ENCODE measurements at places on chromosomes 3 and 15. TPM values are rescaled to one million over a fixed set of nuclear protein-coding genes. Genes with fewer than 3 reads are reported as not detected.

GRCh38 chr3:62049033-62049432 is 324.3 kb downstream of the FEZF2 start:
- no peak for DNase-seq

DNA sequence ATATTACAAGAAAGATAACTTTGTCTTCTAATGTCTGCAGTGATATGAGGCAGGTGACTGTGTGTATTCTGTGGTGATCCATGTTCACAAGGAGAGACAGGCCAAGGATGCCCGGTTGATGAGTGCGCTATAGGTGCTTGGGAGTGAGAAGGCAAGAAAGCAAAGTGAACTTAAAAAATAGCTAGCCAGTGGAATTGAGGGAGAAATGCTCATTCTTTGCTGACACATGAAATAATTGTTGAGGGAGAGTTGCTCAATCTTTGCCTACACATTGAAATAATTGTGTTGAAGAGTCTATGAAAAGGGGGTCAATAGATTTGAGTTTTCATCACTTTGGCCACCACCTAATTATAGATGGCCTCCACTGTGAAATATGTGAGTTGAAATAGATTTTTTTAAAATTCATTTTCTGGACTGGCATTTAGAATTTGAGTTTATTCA is 156.3 kb downstream of the LPP start:
- DNase-seq = no peak

GRCh38 chr3:101248736-101249135 is 71.6 kb downstream of the IMPG2 start:
- DNase-seq = no peak

Gene GOLGA6D
- total RNA-seq = 0.08 TPM

GRCh38 chr15:79195802-79196201 is 86.7 kb upstream of the ANKRD34C start:
- DNase-seq = peak; percentile 46

DNA sequence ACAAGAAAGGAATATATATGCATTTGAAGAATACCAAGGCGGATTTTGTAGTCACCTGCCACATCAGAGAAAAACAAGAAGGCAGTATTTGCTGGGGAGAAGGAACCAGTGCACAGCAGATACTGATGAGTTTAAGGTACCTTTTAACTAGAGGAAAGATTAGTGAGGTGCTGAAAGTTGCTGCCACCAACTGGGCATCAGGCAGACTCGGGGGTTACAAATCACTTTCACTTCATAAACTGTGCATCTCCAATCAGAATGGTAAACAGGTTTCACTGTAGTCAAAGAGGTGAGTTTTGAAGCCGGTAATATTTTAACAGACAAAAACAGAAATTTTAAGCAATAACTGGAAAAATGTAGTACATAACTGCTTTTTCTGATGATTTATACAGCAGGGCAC is 4.1 kb downstream of the FBN1 start:
- DNase-seq = no peak

- DNase-seq = no peak
Measured at GRCh38 chr3:27796365-27796875, 74.3 kb upstream of the EOMES start.

Measured in lower leg skin (tissue), 4 donors.